G401 (cell line): ENCODE measurements at places on chromosomes 6 and 20. TPM values are rescaled to one million over a fixed set of nuclear protein-coding genes. Genes with fewer than 3 reads are reported as not detected.

GRCh38 chr20:45470937-45471336 is 1.4 kb downstream of the WFDC2 start:
- DNase-seq, result peak; percentile 25

DNA sequence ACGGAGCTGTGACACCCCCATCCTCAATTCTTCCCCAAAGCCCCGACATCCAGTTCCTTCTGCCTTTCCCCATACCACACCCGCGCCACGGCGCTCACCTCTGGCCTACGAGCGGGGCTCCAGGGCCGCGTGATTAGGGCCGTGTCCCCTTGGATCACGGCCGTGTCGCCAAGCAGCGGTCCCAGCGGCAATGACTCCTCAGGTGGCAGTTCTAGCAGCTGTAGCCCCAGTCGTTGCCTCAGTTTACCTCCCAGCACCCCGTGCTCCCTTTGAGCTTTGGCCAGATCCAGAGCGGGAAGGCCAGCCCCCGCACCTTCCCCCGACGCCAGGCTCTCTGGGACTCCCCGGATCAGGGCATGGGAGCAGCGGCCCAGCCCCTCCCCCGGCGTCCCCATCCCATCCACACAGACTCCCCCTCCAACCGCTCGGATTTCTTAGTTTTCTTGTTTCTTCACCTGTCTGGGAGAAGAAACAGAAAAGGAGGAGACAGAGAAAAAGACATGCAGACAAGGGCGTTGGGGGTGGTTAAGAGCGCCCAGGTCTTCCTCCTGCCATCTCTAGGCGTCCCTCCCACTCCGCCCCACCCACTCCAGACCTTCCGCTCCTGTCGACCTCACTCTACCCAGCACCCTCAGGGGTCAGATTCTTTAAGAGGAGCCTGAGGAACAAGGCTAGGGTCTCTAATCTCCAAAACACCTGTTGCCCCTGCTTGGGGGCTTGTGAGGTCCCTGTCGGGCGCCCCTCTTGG is at the start of gene DDAH2:
Gene DDAH2, minus strand, starts transcription at position 533 of the 748 bp plus-strand sequence. Its CDS starts 138 bp downstream, at position 395.
- no peak for DNase-seq

AFG1L gene
- total RNA-seq, result 9.5 and 11.1 TPM in 2 replicates

GRCh38 chr6:50925548-50925947 is 106.9 kb downstream of the TFAP2B start:
- DNase-seq, result no peak

FAM110A gene
- 8.1 and 9.5 TPM in 2 replicates for total RNA-seq

- no peak for DNase-seq
Measured at GRCh38 chr6:158856261-158856660, 37.1 kb upstream of the EZR start.

C20orf202 gene
- not detected in 2 replicates for total RNA-seq

DNA sequence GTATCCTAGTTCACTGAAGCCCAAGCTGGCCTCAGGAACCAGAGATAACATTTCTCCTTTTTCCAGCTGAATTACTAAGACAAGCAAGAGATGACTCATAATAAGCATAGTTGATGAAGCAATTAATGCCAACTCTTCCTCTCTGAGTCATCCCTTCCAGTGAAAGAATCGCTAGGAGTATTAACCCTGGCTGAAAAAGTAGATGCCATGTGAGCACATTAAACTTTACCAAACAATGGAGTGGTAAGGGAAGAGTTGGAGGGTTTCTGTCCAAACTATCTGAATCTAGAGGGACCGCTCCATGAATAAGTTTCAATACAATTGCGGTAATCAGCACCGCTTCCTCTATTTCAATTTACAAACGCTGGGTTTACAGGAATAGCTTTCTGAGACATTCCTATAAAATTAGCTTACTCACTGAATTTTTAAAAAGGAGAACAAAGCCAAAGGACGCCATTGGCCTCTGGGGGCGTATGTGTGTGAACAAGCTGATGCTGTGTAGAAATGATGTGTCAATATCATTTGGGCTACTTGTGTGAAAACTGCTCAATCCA is 48.3 kb downstream of the ATXN1 start:
- peak; percentile 37 for DNase-seq

DNA sequence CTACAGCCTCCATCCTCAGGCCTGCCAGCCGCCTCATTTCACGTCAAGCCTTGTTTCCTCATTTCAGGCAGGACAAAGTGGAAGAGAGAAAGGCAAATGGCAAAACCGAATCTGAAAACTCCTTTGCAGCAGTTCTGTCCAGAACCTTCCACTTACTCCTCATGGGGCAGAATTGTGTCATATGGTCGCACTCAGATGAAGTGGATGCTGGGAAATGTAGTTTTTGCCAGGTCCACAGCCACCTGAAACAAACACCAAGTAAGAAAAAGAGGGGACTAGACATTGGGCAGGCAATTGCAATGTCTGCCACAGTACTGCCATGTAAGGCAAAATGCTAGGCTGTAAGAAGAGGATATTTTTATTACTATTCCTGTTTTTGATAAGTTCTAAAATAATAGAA is 44.9 kb downstream of the ISM1 start:
- DNase-seq, result no peak

DNA sequence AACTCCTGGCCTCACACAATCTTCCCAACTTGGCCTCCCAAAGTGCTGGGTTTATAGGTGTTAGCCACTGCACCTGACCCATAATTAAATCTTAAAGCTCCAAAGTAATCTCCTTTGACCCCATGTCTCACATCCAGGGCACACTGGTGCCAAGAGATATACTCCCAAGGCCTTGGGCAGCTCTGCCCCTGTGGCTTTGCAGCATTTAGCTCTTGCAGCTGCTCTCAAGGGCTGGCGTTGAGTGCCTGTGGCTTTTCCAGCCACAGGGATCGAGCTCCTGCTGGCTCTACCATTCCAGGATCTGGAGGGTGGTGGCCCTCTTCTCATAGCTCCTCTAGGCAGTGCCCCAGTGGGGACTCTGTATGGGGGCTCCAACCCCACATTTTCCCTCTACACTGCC is 49.3 kb upstream of the CD2AP start:
- DNase-seq, result no peak

GJA1 gene
- total RNA-seq, result 316 and 402 TPM in 2 replicates

DNA sequence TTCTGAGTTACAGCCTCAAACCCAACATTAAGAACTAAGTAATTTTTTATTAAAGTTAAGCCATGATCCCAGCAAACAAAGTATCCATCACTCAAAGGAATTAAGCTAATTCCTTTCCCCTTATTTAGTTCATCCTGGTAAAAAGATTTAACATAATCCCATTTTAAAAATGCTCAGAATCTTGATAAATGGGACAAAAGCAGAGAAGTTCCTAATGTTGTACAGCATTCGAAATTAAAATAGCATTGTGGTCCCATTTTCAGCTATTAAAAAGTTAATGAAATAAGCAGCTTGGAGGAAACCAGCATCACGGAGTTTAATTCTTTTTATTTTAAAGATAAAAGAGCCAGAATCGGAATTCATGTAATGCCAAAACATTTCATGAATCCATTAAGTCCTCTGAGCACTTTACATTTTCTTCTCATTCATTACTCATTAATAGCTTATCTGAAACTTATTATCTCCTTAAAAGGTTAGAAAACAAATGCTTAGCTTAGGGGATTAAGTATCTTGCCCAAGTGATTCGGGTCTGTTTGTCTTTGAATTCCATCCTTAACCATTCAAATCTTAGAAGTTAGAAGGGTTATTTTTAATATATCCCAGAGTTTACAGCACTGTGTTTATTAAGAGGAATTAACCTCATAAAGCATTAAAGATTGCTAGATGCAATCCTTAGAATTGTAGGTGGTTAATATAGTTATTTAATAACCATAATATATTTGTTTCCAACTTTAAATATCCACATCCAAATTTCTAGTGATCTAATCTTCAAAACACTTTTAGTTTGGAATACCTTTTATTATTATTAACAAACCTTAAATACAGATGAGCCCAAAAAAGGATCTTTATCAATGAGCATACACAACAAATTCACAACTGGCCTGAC is 11.2 kb downstream of the RBM39 start:
- DNase-seq, result no peak

DNA sequence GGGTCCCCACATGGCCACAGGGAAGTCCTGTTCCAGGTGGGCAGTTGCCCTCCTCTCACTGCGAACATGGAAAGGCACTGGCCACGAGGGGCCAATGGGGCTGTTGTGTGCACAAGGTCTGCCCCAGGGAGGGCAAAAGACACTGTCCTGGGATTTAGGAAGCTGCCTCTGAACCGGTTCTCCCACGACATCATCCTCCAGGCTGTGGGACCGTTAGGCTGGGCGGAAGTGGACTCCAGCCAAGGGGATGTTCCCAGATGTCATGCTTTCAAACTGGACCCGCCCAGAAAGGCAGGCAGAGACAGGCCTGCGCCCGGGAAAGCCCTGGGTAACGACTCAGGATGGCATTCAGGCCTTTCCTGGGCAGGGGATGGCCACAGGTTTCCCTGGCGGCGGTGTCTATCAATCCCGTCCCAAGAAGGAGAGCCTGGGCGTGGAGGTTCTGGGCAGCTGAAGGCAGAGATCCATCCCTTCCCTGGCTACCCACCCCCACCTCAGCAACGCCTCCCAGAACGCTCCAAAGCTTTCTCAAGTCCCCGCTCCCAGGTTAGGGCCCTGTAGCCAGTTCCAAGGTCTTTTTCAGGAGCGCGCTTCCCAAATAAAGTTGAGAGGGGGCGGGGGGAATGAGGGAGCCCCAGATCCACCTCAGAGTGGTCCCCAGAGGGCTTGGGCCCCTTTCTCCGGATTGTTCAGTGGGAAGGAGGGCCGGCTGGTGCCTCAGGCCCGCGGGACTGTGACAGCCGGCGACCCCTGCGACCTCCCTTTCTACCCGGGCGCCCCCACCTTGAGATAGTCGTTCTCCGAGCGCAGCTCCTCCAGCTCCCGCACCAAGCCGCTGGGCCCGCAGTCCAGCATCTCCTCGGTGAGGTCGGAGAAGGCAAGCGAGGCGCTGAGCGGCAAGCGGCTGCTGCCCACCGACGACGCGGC is 13.8 kb upstream of the TLDC2 start:
- peak; percentile 66 for DNase-seq

DNA sequence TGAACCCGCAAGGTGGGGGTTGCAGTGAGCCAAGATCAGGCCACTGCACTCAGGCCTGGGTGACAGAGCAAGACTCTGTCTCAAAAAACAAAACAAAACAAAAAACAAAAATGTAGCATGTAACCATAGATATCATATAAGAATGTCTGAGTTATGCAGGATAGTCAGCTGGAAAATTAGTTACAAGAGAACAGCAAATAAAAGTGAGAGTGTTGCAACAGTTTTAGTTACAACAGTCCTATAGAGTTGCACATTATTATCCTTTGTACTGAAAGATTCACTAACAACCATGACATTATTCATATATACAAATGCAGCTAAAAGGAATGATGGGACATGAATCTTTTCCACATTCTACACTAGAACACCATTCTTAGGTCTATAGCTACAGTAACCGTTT is 16.4 kb downstream of the RNF24 start:
- DNase-seq, result no peak

GRCh38 chr20:4563031-4563430 is 158.7 kb upstream of the PRND start:
- no peak for DNase-seq

EFCAB8 gene
- 0.03 TPM in 1 of 2 replicates, not detected in the other for total RNA-seq

DNA sequence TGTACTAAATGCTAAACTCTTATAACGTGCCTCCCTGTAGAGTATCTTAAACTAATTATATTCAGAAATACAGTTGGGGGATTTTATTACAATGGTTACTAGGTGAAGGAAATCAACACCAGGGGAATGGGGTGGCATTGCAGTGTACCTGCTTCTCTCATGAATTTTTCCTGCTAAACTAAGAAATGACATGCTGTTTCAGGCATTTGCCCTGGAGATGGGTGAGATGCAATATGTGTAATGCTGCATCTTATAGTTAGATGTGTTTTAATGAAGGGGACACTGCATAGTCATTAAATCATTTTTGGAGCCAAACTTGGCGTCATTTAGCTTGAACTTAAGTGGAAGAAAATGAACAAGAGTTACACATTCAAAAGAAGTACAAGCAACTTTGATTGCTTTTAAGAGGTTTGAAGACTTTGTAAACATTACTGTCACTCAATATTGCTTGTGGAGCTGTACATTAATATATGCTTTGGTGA is 4.3 kb downstream of the EYA4 start:
- no peak for DNase-seq

DNA sequence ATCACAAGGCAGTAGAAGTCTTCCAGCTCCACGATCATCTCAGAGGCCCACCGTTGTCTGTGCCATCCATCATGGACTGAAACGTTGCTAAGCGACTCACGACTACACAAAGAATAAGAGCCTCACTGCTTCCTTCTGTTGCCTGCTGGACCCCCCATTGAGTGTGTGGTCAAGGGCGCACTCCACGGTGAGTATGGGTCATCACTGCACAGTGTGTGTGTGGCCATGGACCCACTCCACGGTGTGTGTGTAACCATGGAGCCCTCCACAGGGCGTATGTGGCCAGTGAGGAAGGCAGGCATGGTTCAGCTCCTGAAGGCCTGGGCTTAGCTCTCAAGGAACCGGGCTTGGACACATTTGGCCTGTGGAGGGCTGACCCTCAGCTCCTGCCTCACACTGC is 123.4 kb upstream of the AFDN start:
- no peak for DNase-seq

SIRPD gene
- total RNA-seq, result not detected in 2 replicates

DNA sequence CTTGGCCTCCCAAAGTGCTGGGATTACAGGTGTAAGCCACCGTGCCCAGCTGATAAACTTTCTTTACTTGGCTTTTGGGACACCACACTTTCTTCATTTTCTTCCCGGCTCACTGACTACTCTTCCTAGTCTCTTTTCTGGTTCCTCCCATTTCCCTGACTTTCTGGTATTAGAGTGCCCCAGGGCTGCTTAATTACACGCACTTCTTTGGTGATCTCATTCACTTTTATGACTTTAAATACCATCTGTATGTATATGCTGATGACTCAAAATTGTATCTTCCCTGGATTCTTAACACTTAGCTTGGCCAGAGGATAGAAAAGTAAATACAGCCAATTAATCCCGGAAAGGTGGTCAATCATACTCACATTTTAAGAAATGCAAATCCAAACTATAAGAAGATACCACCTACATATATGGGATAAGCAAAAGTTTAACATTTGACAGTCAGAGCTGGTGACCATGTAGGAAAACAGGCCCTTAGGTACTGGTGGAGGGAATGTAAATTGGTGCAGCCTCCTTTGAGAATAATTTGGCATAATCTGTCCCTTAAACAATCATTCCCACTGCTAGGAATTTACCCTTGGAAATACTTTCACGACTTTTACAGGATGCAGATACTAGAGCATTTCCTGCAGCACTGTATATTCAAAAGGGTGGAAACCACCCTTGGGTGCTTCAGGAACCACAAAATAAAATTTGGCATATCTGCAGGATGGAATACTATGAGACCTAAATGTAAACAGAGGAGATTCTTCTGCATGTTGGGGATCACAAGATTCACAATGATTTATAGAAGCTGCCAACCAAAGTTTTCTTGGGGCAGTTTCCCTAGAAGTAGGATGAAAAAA is 9.4 kb upstream of the NANP start:
- no peak for DNase-seq

GRCh38 chr6:14544666-14545065 is 427.1 kb downstream of the CD83 start:
- DNase-seq, result peak; percentile 10

DNA sequence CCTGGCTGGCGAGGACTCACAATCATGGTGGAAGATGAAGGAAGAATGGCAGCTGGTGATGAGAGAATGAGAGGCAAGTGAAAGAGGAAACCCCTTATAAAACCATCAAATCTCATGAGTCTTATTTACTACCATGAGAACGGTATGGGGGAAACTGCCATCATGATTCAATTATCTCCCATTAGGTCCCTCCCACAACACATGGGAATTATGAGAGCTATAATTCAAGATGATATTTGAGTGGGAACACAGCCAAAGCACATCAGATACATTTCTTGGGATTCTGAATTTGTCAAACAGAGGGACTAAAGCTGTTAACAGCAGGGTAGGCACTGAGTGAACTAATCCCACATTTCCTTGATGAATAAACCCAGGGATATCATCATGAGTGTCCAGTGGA is 116.2 kb upstream of the PLCB4 start:
- DNase-seq, result no peak
